ENCODE measurements at places on chromosomes 3 and 15.
A peak's percentile ranks its signal among the peaks of the same experiment; 100 is the strongest.

GRCh38 chr3:10839167-10839566, 23.1 kb downstream of the SLC6A11 start:
- no peak for DNase-seq

DNA sequence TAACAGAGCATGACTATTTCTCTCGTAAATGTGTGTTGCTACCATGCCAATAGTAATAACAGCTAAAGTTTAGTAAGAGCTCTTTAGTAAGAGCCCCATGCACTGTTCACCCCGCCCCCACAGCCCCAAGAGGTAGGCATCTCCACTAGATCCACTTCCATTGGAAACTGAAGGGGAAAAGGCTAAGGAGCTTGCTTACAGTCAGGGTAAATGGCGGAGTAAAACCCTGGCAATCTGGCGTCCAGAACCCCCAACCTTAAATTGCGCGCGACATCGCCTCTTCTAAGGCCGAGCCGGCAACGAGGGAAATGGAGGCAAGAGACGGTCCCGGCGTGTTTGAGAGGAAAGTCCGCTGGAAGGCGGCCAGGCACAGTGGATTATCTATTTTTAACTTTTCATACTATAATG, 654 bp upstream of the C3orf38 start:
- DNase-seq: peak; percentile 20

DNA sequence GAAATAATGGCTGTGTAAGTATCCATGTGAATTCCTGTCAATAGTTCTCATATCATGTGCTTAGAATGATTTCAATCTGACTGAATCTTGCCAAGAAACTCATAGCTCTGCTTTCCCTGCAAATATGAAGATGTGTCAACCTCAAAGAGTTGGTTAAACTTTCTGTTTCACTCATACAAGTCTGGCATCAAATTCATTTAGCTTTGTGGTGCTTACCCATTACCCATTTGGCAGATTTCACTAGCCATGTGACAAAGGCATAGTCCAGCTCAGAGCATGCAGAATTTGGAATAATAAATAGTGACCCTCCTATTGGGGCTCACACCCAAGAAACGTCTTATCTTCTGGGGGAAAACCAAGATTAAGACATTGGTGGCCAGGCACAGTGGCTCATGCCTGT, 256.6 kb upstream of the TPRG1 start:
- DNase-seq: no peak

- DNase-seq: no peak
Measured at GRCh38 chr15:92091155-92091734, 237.7 kb downstream of the SLCO3A1 start.

DNA sequence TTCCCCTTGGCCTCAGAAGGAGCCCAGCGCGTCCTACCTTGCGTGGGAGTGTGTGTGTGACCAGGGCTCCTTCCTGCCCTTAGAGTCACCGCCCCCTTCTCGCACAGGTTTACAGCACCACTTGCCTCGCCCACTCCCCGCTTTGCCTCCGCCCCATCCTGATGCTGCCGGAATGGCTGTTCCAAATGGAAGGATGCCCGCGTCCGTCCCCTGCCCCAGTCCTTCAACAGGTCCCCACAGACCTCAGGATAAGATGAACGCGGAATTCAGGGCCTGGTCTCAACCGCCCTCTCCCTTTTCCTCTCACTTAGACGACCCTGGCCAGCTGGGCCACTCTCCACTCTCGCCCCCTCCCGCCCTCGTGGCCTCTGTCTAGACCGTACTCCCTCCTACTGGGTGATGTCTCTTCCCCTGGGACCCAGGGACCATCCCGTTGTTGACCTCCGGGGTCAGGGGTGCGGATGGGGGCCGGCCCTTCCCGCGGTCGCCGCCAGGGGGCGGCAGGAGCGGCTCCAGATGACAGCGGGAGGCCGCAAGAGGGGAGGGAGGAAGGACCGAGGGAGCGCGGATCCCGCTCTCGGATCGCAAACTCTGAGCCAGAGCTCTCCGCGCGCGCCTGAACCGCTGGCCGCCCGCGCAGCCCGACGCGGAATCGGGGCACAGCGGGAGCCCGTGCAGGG, at the start of gene THSD4:
THSD4 (plus strand) TSS at position 585 of the 680 bp plus-strand sequence.
- peak; percentile 91 for DNase-seq

DNA sequence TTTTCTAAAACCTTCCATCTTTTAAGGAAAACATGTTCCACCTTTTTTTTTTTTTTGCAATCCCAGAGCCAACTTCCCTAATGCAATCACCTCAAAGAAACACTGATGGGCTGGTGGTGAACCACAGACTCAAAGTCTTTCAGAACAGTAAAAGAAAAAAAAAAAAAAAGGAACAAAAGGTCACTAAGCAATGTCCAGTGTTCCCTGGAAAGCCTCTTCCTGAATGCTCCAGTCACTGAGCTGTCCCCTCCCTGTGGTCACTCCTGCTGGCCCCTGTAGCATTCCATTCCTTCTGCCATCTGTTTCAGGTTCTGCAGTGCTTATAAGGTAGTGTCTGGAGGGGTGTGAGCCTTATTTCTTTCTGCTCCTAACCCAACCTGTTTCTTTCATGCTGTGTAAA, 53.3 kb downstream of the AAGAB start:
- DNase-seq: no peak

DNA sequence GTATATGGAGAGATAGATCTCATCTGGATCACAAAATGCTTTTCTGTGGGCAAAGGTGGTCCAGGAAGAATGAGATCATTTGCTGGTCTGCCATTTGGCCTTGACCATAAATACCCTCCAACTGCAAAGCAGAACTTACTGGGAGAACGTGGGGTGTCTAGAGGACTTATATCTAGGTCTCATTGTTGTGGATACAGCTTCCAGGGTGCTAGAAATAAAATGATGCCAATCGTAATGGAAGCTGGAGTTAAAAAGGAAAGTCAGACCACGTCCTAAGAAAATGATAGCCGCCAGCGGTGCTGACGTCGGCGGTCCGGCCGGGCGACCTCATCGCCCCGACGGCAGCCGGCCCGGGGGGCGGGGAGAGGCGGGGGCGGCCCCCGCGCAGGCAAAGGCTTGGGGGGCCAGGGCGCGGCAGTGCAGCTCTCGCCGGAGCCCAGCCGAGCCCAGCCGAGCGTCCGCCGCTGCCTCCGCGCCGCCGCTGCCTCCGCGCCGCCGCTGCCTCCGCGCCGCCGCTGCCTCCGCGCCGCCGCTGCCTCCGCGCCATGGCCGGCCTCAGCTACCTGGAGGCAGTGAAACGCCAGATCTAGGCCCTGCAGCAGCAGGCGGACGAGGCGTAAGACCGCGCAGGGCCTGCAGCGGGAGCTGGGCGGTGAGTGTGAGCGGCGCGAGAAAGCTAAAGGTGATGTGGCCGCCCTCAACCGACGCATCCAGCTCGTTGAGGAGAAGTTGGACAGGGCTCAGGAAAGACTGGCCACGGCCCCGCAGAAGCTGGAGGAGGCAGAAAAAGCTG, 89.5 kb downstream of the EOMES start:
- peak; percentile 59 for DNase-seq

GRCh38 chr3:73550032-73550431, 74.7 kb downstream of the PDZRN3 start:
- no peak for DNase-seq

- no peak for DNase-seq
Measured at GRCh38 chr3:52044869-52045619, 11.3 kb downstream of the DUSP7 start.

DNA sequence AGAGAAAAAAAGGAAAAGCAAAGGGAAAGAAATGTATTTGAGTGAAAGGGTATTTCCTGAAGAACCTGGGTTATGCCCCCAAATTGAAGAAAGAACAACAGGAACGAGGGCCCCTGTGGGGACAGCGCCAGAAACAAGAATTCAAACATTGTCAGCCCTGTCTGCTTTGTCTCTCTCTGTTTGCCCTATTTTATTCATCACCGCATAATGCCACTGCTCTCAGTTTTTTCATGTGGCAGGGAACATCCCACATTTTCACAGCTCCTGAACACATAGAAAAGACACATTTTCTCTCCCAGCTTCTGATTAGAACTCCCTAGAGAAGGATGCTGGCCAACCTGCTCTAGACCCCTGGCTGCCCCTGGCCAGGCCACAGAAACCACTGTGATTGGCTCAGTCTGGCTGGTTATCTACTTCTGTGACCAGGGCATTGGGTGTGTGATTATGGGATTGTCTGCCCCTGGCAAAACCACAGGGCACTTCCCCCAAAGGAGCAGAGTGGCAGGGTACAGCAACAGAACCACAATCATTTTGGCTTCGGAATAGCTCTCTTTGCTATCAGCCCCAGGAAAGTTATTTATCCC, 31.3 kb upstream of the CCDC54 start:
- no peak for DNase-seq

DNA sequence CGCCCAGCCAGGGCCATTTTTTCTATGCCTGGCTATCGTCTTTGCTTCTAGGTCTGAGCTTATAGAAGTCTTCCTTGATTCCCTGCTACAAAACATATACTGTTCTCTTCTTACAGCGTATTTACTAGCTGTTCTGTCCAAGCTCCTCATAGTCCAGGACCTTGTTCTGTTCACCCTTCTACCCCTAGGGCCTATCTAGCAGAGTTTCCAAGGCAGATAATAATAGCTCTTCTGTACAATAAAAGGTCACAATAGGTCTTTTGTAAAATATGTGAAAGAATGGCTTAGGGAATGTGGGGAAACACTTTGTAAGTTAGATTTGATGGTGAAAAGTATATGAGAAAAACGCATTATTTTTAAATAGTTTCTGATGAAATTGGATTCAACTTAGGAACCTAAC, 158.2 kb downstream of the P3H2 start:
- DNase-seq: no peak

- DNase-seq: no peak
Measured at GRCh38 chr15:31523655-31524049, 197.0 kb downstream of the KLF13 start.

DNA sequence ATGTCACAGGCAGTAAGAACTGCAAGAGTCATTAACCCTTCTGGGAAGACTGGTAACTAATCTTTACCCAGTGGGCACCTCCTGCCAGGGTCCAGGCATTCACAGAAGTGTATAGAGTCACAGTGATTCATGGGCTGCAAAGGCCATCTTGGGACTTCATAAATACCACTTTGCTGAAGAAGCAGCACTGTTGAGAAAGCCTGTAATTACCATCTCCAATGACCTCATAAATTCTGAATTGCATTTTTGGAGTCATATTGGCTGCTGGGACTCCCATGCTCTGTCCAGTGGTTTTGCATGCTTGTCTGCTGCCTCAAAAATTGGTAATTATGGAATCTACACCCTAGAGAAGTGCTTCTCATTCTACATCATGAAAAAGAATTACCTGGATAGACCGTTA, 837.2 kb downstream of the NTRK3 start:
- no peak for DNase-seq

DNA sequence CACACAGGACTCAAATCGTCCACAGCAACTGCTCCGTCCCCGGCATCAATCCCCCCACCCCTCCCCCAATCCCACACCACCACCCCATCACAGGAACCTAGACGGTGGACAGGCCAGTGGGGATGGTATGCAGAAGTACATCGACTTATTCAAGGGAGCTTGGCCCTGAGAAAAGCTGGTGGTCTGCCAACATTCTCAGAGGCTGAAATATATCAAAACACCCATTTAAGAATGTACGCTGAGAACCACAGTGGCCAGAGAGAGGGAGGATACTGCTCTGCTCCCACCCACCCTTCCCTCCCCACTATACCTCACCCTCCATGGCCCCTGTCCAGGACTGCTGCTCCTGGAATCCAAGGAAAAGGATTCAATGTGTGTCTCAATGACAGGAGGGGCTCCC, 12.4 kb upstream of the USP3 start:
- DNase-seq: no peak
